ENCODE measurements at places on chromosomes 5 and 9.

DNA sequence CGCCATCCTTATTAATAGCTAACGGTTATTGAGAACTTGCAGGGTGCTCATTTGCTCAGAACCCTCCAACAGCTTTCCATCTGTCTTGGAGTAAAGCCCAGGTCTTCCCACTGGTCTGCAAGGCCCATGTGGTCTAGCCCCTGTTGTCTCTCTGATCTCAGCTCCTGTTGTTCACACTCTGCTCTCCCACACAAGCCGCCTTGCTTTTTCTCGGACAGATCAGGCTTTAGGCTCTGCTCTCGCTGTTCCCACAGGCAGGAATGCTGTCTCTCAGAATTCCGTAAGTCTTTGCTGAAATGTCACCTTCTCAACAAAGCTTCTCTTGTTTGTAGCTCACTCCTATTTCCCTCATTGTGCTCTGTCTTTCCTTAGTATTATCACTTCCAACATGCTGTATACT is 34.3 kb downstream of the GPR107 start:
- DNase-seq: no peak

DNA sequence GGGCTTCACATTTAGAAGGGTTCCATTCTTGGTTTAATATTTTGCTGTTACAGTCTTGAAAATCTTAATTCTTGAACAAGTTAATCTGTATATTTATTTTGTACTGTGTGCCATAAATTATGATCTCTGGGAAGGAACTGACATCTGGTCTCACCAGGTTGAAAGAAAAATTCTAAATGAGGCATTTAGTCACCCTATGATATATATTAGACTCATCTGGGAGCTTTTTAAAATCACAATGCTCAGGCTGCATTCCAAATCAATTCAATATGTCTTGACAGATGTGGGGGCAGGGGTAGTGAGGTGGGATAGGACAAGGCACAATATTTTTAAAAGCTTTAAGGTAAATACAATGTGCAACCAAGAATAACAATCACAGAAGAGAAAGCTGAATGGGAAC is 569.2 kb downstream of the PRR16 start:
- DNase-seq: no peak

DNA sequence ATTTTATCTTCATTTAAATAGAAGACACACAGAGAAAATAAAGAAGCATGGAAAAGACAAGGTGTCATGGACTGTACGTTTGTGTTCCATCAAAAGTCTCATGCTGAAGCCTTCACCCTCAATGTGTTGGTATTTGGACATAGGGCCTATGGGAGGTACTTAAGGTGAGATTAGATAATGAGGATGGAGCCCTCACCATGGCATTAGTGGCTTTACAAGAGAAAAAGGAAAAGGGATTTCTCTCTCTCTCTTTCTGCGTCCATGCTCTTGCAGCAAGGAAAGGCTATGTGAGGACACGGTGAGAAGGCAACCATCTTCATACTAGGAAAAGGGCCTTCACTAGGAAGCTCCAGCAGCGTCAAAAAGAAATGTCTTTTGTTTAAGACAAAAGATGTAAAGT is 797.0 kb upstream of the CDH10 start:
- no peak for DNase-seq

DNA sequence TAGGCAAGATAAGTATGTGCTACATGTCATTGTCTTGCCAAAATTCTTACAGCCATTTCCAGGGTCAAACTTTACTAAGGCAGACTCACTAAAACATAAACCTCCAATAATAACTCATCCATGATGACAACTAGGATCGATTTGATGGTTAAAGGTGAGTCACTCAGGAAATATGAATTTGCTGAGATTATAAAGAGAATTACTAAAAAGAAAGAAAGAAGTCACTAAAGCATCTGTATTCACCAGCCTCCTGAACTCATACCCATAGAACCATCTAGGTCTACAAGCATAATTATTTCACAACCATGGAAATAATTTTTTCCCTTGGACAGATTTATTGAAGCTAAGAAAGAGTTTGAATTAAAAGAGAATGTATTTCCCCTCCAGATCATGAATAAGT is 258.6 kb downstream of the TLE1 start:
- no peak for DNase-seq

- no peak for DNase-seq
Observed at GRCh38 chr5:146342882-146343865, 4.5 kb downstream of the POU4F3 start.

DNA sequence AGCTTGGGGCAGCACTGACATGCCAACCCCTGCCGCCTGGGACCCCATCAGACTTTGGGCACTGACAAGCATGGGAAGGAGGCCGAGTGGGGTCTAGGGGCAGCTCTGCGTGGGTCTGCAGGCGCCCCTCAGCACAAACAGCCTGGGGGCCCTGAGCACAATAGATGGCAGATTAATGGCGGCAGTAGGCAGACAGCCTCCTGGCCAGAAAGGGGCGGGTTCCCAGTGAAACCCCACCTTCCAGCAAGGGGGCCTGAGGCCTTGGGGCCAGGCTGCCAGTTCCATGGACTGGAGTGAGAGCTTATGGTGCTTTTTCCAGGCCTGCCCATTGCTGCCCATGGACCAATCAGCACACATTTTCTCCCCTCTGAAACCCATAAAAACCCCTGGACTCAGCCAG is 2031.2 kb downstream of the EFNA5 start:
- no peak for DNase-seq

Measured in stimulated activated CD4-positive, alpha-beta T cell treated with anti-CD3 and anti-CD28 coated beads, Interleukin-4, amount 100 ng/mL, for 4 hours (primary cell).